ENCODE measurements at places on chromosomes 1 and 21.

DNA sequence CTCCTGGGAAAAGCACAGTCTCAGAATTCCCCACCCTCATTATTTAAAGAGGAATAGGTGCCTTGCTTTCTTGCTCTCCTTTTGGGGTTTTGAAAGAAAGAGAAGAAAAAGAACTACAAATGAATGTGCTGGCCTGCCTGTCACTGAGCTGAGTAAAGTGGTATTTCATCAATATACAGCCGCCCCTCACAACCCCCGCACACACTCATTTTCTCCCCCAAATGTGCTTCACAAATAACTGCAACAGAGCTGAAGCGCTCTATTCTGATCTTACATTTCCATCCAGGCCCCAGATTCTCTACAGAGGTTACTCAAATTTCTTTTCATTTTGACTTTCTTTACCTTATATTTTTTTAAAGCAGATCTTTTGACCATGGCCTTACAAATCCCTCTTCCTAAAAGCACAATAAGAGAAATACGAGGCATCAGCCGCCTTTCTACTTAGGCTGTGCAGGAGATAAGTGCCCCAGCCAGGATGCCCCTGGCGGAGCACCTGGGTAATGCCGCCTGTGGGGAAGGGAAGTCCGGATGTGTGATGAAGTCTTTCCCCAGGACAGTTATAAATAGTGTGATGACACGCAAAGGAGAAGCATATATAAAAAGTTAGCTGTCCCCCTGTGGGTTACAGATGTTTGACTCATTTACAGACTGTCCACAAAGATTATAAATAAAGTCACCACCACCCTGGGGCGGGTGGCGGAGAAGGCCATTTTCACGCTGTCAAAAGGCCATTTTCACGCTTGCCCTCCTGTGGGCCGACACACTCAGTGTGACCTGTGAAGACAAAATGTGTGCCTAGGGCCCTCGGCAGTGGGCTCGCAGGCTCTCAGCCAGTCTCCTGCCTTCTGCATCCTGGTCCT, 6.5 kb downstream of the KCNN3 start:
- DNase-seq = no peak

DNA sequence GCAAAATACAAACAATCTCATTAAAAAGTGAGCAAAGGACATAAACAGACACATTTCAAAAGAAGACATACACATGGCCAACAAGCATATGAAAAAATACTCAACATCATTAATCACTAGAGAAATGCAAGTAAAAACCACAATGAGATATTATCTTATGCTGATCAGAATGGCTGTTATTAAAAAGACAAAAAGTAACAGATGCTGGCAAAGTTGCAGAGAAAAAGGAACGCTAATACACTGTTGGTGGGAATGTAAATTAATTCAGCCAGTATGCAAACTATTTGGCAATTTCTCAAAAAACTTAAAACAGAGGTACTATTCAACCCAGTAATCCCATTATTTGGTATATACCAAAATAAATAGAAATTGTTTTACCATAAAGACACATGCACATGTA, 32.2 kb upstream of the TNFSF18 start:
- no peak for DNase-seq

DNA sequence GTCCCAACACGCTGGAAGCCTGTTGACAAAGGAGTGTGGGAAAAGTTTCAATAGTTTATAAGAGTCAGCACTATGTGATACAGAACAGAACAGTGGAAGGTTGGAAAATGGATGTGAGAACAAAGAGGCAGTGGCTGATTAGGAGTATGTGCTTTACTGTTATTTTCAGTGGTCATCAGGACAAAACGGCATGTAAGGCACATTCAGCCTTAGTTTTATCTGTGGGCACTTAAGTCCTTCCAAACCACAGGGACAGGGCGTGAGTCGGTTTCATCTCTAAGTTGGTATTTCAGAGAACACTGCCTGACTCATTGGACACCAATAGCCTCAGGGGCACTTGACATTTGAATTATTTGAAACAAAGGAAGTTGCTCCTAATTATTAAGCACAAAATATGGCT, 306.9 kb downstream of the ASTN1 start:
- DNase-seq = no peak

DNA sequence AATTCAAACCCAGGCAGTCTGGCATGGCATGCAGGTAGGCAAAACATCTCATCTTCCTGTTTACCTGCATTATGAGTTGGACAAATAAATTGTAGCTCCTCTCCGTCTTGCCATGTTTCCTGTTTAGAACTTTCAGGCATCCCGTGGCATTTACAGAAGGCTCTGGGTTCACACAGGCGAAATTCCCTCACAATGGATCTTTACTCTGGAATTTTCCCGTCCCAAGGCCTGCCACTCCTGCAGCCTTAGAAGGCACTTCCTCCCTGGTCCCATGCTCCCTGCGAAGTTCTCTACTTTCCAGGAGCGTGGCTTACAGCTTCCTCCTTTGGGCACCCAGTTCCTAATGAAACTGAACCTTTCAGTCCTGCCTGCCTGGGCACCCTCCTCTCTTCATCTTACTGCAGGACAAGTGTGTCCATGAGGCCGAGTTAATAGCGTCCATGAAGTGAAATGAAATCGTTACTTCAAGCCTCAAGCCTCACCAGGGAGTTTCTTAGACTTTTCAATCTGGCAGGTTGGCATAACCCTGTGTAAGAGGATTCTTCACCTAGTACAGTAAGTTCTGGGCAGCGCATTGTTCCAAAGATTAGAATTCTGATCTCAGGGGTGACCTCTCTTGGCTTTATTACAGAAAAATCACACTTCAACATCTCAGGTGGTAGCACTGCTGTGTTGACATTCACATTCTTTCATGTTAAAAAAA, 36.8 kb upstream of the AHCYL1 start:
- no peak for DNase-seq

DNA sequence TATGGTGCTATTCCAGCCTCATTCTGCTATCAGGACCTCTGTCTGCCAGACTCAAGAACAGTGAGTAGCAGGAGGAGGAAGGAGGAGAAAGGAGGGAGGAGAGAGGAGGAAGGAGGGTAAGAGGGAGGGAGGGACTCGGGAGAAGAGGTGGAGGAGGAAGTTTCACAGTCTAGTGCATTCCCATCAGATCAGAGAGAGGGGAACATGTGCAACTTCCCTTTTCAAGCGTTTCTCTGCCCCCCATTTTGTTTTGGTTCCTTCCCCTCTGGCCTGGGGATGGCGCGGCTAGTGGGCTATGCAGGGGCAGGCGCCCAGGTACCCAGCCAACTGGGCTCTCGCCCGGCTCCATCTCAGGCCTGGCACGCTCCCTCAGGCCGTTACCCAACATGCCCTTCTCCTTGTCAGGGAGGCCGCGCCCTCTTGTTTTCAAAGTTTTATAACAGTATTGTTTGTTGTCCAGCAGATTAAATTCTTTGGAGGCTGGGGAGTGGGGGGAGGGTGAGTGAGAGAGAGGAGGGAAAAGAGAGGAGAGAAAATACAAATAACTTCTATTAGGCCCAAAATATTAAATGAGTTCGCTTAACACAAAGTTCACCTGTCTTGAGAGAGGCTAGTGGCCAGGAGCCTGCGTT, 56.0 kb downstream of the CD46 start:
- no peak for DNase-seq

GRCh38 chr1:32338637-32339145, 2.7 kb upstream of the MARCKSL1 start:
- no peak for DNase-seq

GRCh38 chr1:146012703-146013558, 8.6 kb downstream of the HJV start:
- no peak for DNase-seq

GRCh38 chr21:35350965-35351364, 301.9 kb upstream of the RUNX1 start:
- no peak for DNase-seq

DNA sequence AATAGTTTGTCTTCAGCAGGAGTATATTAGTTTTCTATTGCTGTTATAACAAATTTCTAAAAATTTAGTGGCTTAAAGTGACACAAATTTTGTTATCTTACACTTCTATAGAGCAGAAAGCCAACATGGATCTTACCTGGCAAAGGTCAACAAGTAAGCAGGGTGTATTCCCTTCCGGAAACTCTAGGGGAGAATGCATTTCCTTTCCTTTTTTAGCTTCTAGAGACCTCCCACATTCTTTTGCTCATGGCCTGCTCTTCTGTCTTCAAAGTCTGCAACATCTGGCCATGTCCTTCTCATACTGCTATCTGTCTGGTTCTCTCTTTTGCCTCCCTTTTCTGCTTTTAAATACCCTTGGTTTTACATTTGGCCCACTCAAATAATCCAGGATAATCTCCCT, 242.6 kb downstream of the ZNF648 start:
- no peak for DNase-seq

DNA sequence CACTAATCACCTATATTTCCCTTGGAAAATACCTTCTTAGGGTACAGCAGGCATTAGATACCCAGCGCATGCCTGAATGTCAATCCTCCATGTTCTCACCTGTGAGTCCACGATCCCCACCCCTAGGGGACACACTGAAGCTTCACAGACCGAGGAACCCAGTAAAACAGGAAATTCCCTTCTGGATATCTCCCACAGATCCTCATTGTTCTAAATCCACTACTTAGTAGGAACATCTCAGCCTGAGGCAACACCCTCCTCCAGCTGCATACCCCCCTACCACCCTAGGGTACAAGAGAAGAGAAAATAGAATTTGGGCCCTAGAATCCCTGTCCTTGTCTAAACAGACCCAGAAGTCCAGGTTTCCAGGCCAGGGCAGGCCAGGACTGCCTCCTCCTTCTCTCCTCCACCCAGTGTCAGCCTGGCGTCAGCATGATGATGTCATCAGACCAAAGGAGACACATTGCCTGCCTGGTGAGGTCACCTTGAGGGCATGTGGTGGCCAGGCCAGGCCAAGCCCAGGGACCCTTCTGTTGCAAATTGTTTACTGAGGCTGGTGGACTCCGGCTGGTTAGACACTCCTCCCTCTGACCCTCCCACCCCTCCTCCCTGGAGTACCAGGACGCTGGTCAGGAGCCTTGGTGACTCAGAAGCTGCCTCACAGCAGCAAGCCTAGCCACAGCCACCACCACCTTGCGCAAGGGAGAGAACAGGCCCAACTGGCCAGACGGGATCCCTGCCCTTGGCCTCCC, 6.2 kb downstream of the NECTIN4 start:
- no peak for DNase-seq

DNA sequence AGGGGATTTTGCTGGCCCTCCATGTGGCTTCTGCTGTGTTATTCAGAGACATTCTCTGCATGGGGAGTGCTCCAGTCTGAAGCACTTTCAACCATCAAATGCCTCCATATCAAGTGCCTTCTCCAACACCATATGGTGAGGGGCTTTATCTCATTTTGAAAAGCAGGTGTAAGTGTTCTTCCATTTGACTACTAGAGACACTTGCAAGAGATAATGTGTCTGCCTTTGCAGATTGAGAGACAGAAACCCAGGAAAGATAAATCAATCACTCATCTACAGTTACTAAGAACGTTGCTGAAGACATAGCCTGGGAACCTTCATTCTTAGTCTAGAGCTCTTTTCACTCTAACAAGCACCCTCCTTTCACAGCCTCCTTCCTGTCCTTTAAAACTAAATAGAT, 29.5 kb upstream of the REG4 start:
- no peak for DNase-seq

DNA sequence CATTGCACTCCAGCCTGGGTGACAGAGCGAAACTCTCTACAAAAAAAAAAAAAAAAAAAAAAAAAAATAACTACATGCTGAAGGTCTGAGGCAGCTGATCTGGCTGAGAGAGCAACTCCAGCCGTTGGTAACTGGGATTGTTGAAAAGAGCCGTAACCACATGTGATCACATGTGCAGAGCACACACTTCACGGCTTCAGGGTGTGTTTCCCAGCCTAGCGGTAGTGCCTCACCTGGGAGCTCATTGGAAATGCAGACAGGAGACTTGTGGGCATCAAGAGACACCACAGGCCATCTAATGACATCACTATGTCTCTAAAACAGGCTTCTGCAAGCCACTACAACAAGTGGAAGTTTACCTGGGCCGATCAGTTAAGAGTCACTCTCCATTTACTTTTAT, 11.8 kb upstream of the OTUD7B start:
- no peak for DNase-seq

DNA sequence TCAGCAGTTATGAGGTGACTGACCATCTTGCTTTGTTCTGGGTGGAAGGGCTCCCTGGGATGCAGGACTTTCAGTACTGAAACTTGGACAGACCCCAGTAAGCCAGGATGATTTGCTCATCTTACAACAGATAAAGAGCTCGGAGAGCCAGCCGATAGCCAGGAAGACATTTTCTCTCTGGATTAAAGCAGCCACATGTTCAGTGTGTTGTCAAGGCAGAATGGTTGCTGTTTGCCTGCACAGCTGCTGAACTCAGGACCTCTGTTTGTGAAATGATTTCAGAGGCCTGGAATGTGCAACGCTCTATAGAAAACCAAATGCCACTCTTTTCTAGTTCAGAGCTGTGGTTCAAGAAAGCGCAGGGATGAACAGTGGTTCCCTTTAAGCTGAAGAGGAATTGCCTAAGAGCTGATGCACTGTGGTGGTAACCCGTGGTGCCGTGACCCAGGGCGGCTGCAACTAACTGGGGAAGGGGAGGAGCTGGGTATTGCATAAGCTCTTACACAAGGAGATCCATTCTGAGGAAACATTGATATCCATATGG, 40.7 kb downstream of the CASQ2 start:
- no peak for DNase-seq

DNA sequence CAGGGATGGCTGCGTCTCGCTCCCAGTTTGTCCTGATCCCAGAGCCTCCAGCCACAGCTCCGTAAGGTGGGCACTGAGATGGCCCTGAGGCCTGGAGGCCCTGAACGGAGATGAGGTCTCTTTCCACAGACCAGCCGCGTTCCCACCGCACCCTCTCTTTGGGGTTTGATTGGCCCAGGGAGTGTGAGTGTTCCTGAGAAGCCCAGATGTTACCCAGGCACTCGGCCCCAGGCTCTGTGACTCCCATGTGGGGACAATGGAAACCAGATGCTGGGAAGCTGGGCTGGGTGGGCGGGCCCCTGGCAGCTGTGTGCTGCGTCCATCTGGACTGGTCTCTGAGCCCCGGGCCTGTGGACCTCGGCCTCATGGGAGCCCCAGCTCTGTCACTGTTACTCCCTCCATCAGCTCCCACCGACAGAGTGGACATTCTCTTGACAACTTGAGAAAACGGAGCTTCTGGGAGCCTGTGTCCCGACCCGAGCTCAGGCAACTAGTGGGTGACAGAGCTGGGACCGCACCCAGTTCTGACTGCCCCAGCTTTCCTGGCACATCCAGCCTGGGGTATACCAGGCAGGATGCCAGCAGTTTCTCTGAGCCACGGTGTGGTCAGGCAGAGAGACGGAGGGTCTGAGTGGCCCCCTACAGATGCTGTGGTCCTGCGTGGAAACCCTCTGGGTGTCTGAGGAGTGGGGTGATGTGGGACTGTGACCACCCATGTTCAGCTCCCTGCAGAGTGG, 9.8 kb upstream of the COL6A1 start:
- no peak for DNase-seq

DNA sequence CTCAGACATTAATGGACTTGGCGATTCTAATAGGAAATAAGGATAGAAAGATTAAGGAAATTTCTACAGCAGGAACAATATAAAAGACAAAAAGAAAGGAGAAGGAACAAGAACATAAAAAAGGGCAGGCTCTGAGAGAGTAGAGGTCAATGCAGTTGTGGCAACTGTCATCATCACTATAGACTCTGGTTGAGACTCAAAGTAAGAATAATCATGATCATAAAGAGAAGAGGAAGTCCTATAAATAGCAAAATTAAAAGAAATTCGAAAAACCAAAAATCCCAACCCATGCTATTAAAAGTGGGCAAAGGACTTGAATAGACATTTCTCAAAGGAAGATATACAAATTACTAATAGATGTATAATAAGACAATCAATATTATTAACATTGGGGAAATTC, 14.4 kb upstream of the XCL1 start:
- DNase-seq = no peak

GRCh38 chr21:43609501-43610340, 49.6 kb downstream of the HSF2BP start:
- DNase-seq = no peak

- no peak for DNase-seq
Observed at GRCh38 chr1:12076425-12077005, 13.4 kb downstream of the TNFRSF8 start.

Measured in stimulated activated CD4-positive, alpha-beta T cell treated with anti-CD3 and anti-CD28 coated beads, Interleukin-1b, Interleukin-23, amount 100 ng/mL, for 1 hour (primary cell).